ENCODE measurements at places on chromosomes 11 and 22.
A peak's percentile ranks its signal among the peaks of the same experiment; 100 is the strongest.

- no peaks in the 10 kb centered on the region for H3K36me3 ChIP-seq
- DNase-seq: no peak
- H3K27me3 ChIP-seq: no peaks in the 10 kb centered on the region
- H3K4me3 ChIP-seq: no peak overlapping the region
- H3K27ac ChIP-seq: no peak overlapping the region
These were observed 26.7 kb downstream of the OR6Q1 start for GRCh38 chr11:58057481-58057880.

GRCh38 chr11:39975091-39975490 is 1484.4 kb downstream of the LRRC4C start:
- DNase-seq: no peak
- no peak overlapping the region for H3K27ac ChIP-seq
- no peaks in the 10 kb centered on the region for H3K4me1 ChIP-seq
- H3K4me3 ChIP-seq: no peak overlapping the region
- H3K27me3 ChIP-seq: no peaks in the 10 kb centered on the region
- H3K36me3 ChIP-seq: no peaks in the 10 kb centered on the region

- no peaks in the 10 kb centered on the region for H3K36me3 ChIP-seq
- no peak overlapping the region for H3K4me3 ChIP-seq
- no peak overlapping the region for H3K27ac ChIP-seq
- no peak for DNase-seq
- H3K4me1 ChIP-seq: no peaks in the 10 kb centered on the region
- peaks cover 5% of the 10 kb centered on the region for H3K27me3 ChIP-seq
These were observed 4.7 kb downstream of the C11orf21 start for GRCh38 chr11:2296913-2297622.

- H3K36me3 ChIP-seq: no peaks in the 10 kb centered on the region
- H3K27me3 ChIP-seq: no peaks in the 10 kb centered on the region
- DNase-seq: no peak
- H3K4me3 ChIP-seq: no peak overlapping the region
- H3K27ac ChIP-seq: no peak overlapping the region
These were observed 238.7 kb upstream of the PLET1 start for GRCh38 chr11:112499153-112499880.

GRCh38 chr22:49951986-49952896 is 8.3 kb upstream of the PIM3 start:
- peaks cover 63% of the 10 kb centered on the region for H3K4me1 ChIP-seq
- no peak overlapping the region for H3K4me3 ChIP-seq
- no peak for DNase-seq
- no peaks in the 10 kb centered on the region for H3K36me3 ChIP-seq
- peak overlapping the region; percentile 76 for H3K27ac ChIP-seq
- no peaks in the 10 kb centered on the region for H3K27me3 ChIP-seq

GRCh38 chr22:35231585-35232084 is 25.7 kb upstream of the HMGXB4 start:
- H3K4me3 ChIP-seq: no peak overlapping the region
- no peak overlapping the region for H3K27ac ChIP-seq
- no peaks in the 10 kb centered on the region for H3K4me1 ChIP-seq
- H3K27me3 ChIP-seq: no peaks in the 10 kb centered on the region
- no peaks in the 10 kb centered on the region for H3K36me3 ChIP-seq

DNA sequence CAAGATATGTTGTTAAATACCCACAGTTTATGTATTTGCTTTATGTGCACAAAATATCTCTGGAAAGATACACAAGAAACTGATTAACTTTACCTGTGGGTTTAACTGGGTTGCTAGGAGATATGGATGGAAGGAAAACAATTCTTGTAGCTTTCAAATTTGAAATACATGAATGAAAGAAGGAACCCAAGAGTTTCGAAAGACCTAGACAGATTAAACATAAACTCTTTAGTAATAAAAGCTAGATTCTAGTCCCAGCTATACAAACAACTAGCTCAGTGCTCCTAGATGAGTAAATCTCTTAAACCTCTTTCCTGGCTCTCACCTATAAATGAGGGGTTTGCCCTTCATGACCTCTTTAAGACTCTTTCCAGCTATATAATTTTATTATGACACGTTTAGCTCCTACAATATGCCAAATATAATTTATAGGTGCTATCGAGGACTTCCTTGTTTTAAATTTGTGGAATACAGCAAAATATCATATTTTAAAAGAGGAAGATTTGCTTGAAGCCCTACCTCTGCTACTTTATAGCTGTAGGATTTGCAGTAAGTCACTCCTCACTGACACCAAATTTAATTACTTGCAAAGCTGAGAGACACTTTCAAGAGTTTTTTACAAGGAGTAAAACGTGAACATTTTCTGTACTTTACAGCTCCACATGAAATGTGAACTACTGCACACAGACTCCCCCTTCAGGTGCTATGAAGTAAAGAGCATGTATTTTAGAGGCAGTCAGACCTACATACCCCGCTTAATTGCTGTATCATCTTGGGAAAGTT is 50.7 kb downstream of the RRAS2 start:
- no peak for DNase-seq
- H3K36me3 ChIP-seq: no peaks in the 10 kb centered on the region
- no peak overlapping the region for H3K4me3 ChIP-seq
- peaks cover 23% of the 10 kb centered on the region for H3K4me1 ChIP-seq
- no peaks in the 10 kb centered on the region for H3K27me3 ChIP-seq

Data from Panc1 (cell line).